Stimulated activated CD4-positive, alpha-beta T cell treated with anti-CD3 and anti-CD28 coated beads, Interleukin-4, amount 100 ng/mL, for 48 hours (primary cell): ENCODE measurements at places on chromosomes 16 and 17.

DNA sequence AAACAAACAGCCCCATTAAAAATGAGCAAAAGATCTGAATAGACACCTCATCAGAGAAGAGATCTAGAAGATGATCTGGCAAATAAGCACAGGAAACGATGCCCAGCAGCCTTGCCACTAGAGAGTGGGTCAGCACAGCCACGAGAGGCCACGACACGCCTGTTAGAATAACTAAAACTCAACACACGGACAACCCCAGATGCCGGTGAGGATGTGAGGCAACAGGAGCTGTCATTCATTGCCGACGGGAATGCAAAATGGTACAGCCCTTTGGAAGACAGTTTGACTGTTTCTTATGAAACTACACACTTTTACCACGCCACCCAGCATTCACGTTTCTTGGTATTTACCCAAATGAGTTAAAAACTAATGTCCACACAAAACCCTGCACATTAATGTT is 31.5 kb downstream of the CBFA2T3 start:
- DNase-seq = no peak

DNA sequence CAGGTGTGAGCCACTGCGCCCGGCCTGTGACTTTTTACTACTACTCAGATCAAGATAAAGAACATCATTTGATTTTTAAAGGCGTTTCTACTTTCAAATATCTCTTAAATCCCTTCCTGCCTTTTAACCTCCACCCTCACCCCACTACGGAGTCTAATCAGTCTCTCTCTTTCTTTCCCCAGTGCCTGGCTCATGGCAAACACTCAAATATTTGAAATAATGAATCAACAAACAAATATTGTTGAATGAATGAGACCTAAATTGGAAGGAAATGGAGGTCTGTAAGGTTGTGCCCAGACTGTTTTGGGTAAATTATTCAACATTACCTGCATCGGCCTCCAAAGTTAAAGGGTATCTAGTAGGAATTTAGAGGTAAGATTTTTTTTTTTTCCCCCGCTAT is 14.7 kb downstream of the COPZ2 start:
- no peak for DNase-seq

GRCh38 chr17:50050431-50051032 is 5.4 kb upstream of the ITGA3 start:
- DNase-seq = no peak

GRCh38 chr16:1915732-1916639 is 2.2 kb downstream of the HS3ST6 start:
- no peak for DNase-seq

DNA sequence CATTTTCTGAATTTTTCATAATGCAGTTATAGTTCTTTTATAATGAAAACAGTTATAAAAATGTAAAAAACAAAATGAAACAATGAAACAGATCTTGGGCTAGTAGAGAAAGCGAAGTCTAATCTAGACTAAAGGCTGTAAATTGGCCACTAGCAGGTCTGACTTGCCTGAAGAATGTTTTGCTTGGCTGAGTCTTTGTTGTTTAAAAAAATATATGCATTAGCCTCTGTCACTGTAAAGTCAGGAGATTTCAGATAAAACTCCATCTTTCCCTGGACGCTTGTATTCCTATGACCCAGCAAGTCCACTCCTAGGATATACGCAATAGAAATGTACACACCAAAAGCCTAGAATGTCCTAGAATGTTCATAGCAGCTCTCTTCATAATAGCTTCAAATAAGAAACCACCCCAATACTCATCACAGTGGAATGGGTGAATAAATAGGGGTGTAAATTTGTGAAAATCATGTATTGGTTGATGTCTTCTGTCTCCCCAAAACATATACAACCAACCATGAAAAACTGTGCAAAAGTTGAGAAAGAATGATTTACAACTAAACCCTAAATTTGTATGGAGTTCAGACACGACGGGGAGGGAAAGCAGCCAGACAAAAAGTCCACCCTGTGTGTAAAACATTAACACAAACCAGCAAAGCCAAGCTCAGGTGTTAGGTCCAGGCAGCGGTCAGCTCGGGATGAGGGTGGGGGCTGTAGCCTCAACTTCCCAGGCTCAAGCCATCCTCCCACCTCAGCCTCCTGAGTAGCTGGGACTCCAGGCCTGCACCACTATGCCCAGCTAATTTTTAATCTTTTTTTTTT is 37.7 kb upstream of the MEAK7 start:
- no peak for DNase-seq

DNA sequence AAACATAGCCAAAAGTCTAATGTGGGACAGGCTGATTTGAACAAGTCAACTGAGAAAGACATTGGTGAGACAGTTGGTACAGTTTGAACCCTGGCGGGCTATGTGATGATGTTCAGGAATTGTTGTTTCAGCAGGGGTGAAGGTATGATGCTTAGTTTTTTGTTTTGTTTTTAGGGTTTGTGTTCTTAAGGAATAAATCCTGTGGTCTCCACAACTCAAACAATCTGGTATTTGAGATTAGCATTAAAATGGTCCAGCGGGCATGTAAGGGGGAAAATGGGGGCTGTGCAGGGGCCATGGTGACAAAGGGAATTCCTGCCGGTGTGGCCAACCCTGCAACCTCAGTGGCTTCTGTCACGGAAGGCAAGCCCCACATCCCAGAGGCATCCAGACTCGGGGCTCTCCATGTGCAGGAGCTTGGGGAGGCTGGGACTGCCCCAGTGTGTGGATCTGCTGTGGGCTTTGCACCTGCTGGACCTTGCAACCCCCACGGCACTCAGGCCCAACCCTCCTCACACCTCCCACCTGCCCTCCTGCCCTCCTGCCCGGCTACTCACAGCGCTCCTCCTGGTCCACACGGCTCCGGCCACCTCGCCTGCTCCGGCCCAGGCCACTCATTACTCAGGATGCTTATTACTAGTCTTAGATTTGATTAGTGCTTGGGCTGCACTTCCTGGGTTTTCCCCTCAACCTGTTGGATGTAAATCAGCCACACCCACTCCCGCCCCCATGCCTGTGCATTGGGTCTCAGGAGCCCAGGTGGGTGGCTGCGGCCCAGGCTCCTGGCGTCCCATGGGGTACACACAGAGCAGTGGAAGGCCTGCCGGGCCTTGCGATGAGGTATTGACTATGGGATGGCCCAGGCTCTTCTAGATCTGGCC is at the start of gene TNFRSF13B:
TSS of gene TNFRSF13B (minus strand) at position 661 of the 881 bp plus-strand sequence. CDS start at position 618, 43 bp downstream.
- no peak for DNase-seq

DNA sequence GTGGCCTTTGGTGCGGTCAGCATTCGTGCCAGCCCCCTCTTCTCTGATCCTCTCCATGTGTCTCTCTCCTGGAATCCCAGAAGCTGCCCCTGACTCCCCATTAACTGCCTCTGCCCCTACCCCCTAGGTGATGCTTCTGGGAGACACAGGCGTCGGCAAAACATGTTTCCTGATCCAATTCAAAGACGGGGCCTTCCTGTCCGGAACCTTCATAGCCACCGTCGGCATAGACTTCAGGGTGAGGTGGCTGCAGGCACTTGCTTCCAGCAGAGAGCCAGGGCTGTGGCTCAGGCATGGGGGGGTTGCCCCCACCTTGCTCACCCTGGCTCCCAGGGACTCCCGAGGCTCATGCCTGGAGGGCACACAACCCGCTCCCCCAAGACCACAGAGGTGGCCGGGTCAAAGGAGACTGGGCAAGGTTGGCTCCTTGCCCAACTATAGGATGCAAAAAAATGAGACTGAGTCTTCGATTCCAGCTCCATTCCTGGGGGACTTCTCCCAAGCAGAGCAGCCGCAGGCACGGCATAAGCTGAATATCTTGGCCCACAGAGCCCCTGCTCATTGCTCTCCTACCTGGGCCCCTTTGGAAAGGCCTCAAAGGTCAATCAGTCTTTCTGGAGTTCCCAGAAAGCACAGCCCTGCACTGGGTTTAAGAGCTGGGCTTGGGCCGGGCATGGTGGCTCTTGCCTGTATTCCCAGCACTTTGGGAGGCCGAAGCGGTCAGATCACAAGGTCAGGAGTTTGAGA is 3.8 kb downstream of the RAB37 start:
- DNase-seq = no peak

GRCh38 chr16:835373-835772 is 34.8 kb upstream of the GNG13 start:
- DNase-seq = no peak

- no peak for DNase-seq
Measured at GRCh38 chr16:65833171-65833871, 533.2 kb upstream of the CDH5 start.
